NCI-H1417 treated with DMSO at 0.1 percent for 48 hours (cell line): ENCODE measurements at places on chromosomes 7 and 10.
A peak's percentile ranks its signal among the peaks of the same experiment; 100 is the strongest.

- no peak for DNase-seq
Measured at GRCh38 chr7:40506158-40506557, 371.4 kb downstream of the SUGCT start.

DNA sequence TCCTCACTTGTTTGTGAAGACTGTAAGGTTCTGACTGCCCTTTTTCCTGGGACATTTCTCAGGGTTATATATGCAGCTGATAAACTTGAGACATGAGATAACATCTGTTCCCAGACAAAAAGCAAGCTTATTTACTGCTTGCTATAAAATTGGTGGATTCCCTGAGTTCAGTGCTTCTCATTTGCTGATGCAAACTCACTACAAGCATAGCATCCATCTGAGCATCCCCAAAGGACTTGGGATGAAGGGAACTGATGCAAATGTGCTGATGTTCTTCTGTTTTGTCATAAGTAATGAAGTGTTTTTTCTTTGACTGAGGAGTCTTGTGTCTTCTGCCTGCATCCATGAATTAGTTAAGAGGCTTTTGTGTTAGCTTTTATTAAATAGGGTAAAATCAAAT is 183.2 kb downstream of the ADK start:
- no peak for DNase-seq

DNA sequence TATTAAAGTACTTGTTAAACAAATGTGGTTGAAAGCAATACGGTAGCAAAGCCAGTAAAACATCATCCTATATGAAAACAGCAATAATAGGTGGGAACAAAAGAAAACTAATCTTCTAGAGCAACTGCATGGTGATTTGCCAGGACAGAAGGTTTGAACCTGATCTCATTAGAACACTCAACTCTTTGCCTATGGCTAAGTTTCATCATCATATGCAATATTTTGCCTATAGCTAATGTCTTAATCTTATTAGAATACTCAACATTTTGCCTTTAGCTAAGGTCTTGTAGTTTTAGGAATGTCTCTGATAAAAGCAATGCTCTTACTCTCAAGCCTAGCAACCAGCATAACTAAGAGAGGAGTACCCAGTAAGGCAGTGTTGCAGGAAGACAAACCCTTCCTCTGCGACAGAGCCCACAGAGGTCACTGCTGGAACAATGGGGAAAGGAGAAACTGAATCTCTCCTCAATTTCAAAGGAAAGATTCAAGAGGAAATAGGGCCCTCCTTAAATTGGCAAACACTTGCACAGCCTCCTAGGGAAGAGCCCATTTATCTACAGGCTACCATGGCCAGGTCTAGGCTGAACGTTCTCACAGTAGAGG is 38.3 kb downstream of the CADPS2 start:
- DNase-seq, result no peak

GRCh38 chr7:24227068-24227467 is 56.9 kb upstream of the NPY start:
- no peak for DNase-seq

DNA sequence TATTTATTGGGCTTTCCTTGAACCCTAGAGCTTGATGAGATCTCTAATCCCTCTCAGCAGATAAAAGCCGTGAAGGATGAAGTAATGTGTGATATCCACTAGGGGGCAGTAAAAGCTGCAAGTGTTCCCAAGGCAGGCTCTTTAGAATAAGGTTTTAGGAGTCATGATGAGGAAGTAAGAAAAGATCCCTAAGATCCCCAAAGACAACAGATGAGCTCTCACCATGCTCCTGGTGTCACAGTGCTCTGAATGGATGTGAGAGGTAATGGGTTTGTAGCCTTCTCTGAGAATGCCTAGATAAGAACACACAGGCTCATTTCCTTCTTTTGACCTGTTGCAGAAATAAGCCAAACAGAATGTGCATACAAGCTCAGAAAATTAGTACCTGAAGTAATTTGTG is 70.4 kb upstream of the ITPRID1 start:
- DNase-seq, result peak; percentile 41

DNA sequence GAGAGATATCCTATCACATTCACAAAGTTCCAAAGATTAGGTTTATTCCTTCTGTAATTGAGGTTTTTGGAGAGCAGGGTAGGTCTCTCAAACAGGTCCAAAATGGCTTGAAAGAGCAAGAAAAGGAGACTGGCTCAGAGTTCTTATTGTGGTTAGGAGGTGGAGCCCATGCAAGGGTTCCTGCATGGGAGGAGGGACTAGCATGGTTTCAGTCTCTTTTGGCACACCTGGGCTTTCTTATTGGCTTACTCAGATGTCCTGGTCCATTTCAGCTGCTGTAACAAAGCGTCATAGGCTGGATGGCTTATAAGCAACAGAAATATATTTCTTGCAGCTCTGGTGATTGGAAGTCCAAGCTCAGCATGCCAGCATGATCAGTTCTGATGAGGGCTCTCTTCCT is 493.1 kb downstream of the REEP3 start:
- DNase-seq, result no peak

DNA sequence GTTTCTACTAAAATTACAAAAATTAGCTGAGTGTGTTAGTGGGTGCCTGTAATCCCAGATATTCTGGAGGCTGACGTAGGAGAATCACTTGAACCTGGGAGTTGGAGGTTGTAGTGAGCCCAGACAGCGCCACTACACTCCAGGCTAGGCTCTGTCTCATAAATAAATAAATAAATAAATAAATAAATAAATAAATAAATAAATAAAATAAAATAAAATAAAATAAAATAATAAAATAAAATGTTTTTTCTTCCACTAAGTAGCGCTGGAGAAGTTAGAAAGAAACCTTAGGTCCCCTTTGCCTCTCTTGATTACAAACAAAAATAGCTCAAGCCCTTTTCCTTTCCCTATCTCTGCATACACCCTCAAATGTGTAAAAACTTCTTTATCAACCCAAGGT is 525.9 kb downstream of the IPMK start:
- DNase-seq, result no peak

GRCh38 chr10:43900571-43900970 is 251.9 kb upstream of the ZNF32 start:
- no peak for DNase-seq

- no peak for DNase-seq
Measured at GRCh38 chr7:131109759-131110296, 217.8 kb upstream of the MKLN1 start.

DNA sequence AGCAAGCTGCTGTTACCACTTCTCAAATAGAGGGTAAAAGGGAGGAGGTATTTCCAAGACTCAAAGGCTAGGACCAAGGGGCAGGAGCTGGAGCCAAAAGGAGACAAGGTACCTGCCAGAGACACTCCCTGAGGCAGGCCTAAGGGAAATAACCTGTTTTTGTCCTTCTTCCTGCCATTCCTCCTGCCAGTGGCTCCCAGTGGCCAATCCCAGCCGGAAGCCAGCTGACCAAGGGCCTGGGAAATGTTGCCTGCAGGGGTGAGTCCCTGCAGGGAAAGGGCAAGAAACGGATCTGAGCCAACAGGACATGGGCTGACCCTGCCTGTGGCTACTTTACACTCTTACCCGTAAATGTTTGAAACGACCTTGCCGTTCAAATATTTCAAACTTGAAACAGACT is 3.5 kb downstream of the CYTH3 start:
- DNase-seq, result no peak

DNA sequence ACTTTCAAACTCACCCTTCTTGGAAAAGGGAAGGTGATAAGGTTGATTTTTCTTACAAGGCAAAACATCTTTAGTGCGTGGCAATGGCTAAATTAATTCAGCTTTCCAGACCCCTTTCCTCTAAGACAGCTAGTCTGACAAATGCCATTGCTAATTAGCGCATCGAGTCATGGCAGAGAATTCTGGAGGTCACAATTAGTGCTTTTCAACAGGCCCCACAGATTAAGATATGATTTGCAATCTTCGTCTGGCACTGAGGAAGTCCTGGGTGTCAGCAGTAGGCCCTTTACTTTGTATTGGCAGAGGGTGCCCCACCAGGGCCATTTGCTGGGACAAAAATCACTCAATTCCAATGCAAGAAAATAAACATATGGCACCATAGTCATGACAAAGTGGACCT is 189.2 kb upstream of the AGK start:
- no peak for DNase-seq

- no peak for DNase-seq
Measured at GRCh38 chr10:62050893-62051433, 149.5 kb downstream of the ARID5B start.

- DNase-seq, result no peak
Measured at GRCh38 chr10:64097391-64098122, 576.4 kb downstream of the REEP3 start.

- no peak for DNase-seq
Measured at GRCh38 chr7:111192614-111193413, 101.9 kb downstream of the LRRN3 start.

DNA sequence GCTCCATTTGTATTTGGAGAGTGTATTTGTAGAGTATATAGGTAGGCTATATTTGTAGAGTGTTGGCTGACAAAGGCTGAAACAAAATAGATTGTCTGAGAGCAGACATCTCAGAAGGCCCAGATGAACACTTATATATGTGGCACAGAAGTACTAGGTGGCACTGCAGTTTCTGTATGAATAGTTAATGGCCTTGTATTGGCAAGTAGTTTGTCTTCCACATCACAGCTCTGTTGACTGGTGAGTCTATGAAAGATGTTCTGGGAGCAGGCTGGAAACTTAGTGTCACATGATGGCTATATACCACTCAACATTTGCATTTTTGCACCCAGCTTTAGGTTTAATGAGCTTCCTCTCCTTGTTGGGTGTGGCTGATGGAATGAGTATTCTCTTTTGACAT is 51.9 kb downstream of the CCNY start:
- DNase-seq, result no peak

- no peak for DNase-seq
Measured at GRCh38 chr7:151137791-151138152, 29.7 kb downstream of the GBX1 start.

- no peak for DNase-seq
Measured at GRCh38 chr7:108078211-108078673, 51.9 kb downstream of the LAMB4 start.

DNA sequence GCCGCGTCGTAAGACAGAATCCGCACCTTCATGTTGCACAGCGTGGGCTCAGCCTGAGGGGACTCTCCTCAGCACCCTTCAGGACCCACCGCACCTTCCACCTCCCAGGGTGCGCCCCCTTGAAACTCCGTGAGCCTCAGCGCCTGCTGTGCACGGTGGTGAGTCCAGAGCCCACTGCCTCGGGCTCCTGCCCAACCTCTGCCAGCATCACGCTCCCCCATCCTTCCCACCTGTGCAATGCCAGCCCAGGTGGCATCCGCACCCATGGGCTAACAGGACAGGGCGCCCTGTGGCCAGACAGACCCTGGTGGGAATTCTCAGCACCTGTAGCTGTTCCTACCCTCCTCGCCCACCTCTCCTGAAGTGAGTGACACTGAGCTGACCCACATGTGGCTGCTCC is 96.4 kb downstream of the DYNC2I1 start:
- no peak for DNase-seq

DNA sequence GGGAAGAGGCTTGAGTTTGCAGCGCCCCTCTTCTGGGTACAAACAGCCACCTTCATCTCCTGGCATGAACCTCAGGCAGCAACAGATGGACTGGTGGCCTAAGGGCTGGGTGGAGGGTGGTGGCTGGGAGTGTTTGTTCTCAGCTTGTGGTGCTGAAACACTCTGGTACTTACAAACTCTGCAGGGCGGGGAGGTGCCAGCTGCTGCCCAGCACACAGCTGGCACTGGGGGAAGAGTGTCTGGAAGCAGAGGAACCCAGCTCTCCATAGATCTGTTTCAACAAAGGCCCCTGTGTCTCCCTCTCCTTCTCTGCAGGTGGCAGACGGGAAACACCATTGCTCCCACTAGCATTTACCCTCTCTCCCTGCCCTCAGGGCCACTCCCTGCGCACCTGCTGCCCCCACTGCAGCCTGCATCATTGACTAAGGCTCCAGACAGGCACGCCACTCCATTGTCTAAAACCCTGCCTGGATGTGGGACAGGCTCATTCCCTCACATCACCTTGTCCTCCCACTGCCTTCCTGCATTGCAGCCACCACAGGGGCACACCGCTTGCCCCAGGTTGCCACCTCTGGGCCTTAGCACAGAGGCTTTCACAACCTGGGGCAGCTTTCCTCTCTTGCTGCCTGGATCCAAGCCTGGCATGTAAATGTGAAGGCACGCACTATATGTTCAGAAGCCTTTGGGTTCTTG is 6.5 kb downstream of the ARHGAP22 start:
- peak; percentile 62 for DNase-seq

DNA sequence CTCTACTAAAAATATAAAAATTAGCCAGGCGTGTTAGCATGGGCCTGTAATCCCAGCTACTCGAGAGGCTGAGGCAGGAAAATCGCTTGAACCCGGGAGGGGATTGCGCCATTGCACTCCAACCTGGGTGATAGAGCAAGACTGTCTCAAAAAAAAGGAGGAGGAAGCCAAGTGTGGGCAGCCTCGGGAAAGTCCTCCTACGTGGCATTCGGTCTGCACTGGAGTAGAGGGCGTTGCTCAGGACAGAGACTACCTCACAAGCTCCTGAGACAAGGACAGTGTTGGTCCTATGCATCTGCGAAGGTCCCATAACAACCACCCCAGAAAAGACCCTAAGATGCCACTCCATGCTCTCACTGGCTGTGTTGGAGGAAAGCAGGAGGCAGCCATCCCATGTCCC is 10.0 kb upstream of the SERPINE1 start:
- no peak for DNase-seq

- no peak for DNase-seq
Measured at GRCh38 chr7:48173313-48173712, 2.1 kb downstream of the ABCA13 start.

DNA sequence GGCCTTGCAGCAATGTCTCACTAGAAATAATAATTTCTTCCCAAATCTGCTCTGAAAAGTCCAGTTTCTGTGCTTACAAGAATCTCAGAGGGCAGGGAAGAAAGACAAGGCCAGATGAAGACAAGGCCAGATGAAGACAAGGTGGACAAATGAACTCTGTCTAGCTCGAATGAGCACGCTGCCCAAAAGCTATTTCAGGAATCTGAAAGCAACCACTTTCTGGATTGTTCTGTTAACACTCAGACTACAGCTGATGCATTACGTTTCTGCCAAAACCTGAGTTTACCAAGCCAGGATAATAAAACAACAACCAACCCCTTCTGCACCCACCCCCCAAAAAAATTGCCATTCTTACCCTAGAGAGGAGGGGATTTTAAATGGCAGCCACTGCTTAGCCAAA is 1073.6 kb downstream of the SORCS3 start:
- DNase-seq, result no peak
